Right lobe of liver (tissue), 6 donors: ENCODE measurements at places on chromosomes 3 and 15. TPM values are rescaled to one million over a fixed set of nuclear protein-coding genes. Genes with fewer than 3 reads are reported as not detected.

Gene ANKRD34C
- total RNA-seq, result not detected

Gene MORC1
- total RNA-seq, result not detected

DNA sequence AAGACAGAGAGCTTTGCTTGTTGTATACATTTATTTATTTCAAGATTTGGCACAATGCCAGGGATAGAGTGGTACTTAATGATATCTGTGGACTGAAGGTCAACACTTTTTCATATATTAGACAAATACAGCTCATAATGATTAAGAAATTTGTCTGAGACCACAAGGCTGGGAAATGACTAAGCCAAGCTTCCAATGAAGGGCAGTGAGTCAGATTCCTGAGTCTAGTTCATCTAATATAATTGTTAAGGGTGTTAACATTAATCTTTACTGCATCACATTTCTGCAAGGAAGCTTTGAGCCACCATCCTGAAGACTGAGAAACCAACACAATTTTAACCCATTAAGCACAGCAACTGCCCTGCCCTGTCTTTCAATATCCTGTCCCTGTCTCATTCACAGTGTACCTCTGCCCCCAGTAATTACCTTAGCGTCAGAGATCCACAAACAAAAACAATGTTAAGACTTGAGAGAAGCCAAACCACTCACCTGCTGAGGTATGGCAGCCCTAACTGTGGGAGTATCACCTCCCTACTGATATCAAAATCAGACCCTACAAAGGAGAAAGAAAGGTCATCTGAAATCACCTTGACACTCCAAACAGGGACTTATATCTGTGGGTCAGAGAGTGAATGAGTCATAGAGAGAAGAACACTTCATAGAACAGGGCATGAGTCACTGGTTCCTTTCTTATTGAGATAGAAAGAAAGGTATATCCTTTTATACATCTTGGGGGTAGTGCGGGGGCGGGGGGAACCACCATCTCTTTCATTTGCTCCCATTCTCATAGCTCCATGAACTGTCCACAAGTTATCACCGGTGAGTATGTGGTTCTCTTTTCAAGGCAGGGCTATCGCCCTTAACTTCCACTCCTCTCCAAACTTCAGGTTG, 74.7 kb downstream of the MAGI1 start:
- no peak for DNase-seq

GRCh38 chr3:126422121-126422520, 27.4 kb downstream of the CFAP100 start:
- no peak for DNase-seq

Gene KBTBD13
- total RNA-seq, result not detected

GRCh38 chr3:183117056-183117455, 17.8 kb upstream of the MCCC1 start:
- no peak for DNase-seq

Gene SCG5
- 18.3 TPM for total RNA-seq

Gene FHIT
- total RNA-seq, result 8.8 TPM

DNA sequence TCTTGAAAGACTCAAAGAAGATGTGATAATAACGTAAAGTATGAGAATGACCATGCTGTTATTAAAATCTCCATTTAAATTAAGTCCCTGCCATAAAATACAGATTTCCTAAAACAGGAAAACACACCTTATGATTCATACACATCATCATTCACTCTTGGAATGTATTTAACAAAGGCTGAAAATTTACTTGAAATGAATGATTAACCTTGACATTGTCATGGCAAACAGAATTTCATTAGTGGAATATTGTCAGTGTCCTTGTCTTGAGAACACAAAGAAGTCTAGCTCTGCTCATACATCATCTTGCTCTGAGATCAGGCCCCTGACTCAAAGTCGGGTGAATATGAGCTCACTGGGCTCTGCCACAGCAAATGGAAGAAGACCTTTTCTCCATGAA, 313.9 kb downstream of the FGF12 start:
- no peak for DNase-seq

GRCh38 chr3:135348690-135349089, 553.6 kb downstream of the EPHB1 start:
- DNase-seq, result no peak

Gene CFAP161
- not detected for total RNA-seq

GRCh38 chr3:9721015-9721699, 10.4 kb upstream of the BRPF1 start:
- no peak for DNase-seq

GRCh38 chr3:50609763-50610085, 1.9 kb downstream of the CISH start:
- DNase-seq, result no peak

DNA sequence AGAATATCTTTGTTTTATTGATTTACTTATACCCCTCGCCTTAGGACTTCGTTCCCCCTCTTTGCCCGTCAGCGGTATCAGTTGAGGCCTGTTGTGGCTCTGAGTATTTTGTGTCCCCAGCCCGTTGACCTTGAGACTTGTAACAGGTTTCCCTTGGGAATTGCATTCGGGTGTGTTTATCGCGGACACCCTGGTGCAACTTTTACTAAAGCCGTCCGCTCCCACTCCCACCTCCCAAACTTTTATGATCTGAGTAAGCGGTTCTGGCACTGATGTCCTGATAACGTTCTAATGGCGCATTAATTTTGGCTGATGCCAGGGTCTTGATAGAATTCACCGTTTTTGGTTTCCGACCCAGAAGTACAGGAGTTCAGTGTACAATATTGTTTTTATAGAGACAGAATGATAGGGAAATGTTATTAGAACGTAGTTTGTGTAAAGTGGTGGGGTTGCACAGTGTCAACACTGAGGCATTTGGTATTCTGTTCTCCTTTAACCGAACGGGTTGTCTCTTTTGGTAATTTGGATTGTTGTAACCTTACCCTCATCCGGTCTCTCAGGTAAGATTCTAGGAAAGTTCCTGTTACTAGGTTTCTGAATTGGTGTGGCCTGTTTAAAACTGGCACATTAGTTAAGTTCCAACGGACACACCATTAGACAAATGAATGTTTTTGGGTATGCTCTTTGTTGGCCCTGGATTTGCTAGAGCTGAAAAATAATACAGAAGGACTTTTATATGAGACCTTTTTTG, 47.8 kb downstream of the OIP5 start:
- no peak for DNase-seq

DNA sequence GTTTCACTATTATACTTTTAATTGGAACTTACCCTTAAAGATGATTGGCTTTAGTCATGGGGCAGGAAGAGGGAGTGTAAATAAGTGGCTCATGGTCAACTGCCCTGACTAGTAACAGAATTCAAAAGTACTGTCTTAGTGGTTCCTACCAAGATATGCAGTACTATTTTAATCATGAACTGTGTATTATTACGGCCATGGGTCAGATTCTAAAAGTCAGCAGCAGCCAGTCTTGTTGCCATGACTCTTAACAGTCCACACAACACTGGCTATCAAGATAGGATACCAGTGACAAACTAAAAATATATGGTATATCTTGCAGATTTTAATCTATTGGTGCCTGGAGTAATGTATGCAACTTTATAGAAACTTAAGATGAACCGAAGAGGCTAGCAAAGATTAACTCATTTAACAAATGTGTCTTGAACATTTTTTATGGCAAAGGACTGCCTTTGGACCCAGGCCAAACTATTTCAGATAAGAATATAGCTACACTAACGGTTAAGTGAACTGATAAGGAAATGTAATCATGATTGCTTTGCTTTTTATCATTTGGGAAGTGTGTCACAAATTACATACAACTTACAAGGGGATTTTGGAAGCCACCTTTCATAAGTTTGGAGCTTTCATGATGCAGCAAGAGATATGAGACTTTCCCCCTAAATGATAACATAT, 163.7 kb downstream of the TCF12 start:
- no peak for DNase-seq

- no peak for DNase-seq
These were observed 27.1 kb downstream of the CGGBP1 start for GRCh38 chr3:88031642-88032077.

Gene GADL1
- total RNA-seq, result not detected

- DNase-seq, result no peak
These were observed 24.0 kb upstream of the DGKG start for GRCh38 chr3:186385856-186386602.

DNA sequence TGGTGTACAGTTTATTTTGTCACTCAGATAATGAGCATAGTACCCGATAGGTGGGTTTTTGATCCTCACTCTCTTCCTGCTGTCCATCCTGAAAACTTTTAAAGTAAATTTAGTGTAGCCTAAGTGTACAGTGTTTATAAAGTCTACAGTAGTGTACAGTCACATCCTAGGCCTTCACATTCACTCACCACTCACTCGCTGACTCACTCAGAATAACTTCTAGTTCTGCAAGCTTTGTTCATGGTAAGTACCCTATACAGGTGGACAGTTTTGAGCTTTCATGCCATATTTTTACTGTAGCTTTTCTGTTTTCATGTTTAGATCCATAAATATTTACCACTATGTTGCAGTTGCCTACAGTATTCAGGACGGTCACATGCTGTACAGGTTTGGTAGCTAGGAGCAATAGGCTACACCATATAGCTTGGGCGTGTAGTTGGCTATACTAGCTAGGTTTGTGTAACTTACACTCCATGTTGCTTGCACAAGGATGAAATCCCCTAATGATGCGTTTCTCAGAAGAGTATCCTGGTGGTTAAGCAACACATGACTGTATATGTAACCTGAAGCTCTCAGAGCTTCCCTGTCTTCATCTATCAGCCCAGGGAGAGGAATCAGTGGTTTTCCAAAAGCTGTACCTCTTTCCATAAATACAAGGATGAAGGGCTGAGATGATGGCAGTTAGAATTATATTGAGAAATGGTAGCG, 87.6 kb upstream of the SLC25A26 start:
- DNase-seq, result no peak

DNA sequence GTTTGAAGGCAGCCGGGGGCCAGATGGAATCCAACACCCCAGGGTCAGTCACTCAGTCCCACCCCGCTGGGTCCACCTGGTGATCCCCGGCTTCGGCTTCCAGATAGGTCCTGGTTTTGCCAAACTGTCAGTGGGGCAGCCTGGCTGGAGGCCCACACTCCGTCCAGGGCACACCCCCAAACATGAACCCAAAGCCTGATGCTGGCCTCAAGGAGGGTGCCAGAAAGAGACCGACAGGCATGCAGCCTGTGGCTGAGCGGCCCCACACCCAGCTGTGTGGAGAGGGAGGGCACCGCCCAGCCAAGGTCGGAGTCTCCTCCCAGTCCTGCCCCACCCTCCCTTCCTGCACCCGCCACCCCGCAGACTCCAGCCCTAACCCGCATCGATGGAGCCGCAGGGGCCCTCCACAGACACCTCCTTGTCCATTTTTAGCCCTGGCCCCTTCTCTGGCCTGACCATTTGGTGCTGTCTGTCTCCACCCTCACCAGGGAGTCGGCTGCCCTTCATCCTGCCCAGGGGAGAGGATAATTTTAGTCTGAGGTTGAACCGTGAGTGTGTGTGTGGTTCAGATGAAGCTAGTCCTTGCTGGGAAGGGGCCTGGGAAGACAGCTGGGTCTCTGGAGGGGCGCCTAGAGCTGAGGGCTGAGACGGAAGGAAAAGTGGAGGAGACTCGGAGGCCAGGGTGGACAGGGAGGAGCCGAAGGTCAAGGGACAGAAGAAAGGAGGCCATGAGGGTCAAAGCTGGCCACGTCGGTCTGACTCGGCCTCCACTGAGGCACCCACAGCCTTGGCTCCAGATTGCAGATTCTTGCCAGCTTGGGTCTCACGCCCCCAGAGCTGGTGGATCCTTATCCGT, 23.1 kb downstream of the TNK2 start:
- DNase-seq, result peak; percentile 48

DNA sequence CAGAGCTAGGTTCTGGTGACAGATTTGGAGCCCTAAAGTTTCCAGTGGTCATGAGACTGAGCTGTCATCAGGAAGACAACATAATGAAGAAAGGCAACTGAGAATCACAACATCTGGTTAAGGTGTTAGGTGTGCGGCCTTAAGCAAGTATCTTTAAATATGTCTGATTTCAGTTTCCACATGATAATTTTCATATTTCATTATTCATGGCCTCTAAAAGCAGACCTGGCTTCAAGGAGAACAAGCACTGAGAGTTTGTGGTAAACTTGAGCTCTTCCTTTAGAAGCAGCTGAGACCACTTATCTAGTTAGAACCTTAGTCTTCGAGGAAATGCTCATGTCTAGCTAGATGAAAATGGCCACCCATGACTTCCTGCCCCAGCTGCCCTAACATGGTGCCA, 25.7 kb upstream of the MYLK start:
- no peak for DNase-seq

Gene FBLN2
- 2.5 TPM for total RNA-seq

DNA sequence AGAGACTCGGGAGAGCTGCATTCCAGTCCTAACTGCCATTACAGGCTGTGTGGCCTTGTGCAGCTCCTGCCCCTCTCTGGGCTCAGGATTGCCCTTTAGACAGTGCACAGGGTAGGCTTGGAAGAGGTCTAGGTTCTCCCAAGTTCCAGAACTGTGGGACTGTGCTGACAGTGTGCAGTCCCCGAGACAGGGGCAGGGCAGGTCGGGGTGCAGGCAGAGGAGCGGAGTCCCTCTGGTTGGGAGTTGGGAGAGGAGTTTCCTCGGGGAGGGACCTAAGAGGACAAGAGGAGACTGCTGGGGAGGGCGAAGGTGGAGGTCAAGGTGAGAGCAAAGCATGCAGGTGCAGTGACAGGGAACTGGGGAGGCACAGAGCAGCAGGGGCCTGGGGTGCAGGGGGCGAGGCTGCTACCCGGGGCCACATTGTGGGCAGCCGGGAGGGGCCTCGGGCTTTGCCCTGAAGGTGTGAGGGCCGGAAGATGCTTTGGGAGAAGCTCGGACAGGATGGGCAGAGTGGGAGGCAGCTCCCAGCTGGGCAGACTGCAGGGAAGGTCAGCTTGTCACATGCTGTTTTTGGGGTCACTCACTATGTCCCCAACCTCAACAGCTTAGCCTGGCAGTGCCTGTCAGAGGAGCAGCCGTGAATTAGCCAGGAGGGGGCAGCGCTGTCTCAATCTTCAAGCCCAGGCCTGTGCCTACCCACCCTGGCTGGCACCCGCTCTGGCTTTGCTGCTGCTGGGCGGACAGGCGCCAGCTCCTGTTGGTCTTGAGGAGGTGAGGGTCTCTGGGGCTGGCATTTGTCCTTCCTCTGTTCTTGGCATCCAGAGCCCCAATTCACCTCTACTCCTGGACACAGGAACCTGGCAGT, 15.4 kb upstream of the CSPG4 start:
- DNase-seq, result peak; percentile 70

- peak; percentile 99 for DNase-seq
These were observed 597 bp upstream of the CAMK1 start for GRCh38 chr3:9770276-9770812.

- DNase-seq, result no peak
These were observed 66.9 kb upstream of the ZBED2 start for GRCh38 chr3:111662012-111662411.

Gene LRRC31
- total RNA-seq, result 5.0 TPM

GRCh38 chr3:178512647-178513046, 23.6 kb upstream of the KCNMB2 start:
- DNase-seq, result no peak

Gene ARNT2
- total RNA-seq, result 0.12 TPM

Gene SKOR1
- total RNA-seq, result 0.07 TPM

Gene NECTIN3
- total RNA-seq, result 25.0 TPM
